ENCODE measurements at places on chromosomes 11 and 22. TPM values are rescaled to one million over a fixed set of nuclear protein-coding genes. Genes with fewer than 3 reads are reported as not detected.

DNA sequence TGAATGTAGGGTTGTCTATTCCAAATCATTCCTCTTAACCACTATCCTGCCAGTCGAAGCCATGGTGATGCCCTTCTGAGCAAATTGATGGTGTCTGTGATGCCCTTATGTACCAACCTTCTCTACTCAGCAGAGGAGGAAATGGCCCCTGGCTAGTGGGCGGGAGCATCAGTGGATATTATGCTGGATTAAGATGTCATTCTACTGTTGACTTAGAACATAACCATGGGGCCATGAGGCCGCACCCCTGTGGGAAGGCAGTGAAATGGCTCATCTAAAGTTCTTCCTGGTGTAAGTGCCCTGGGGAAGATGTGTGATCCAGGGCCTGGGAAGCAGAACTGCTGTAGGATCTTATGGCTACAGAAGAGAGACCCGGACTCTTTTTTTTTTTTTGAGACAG, 20.7 kb upstream of the P2RY2 start:
- no peaks in the 10 kb centered on the region for H3K36me3 ChIP-seq
- H3K27me3 ChIP-seq = no peaks in the 10 kb centered on the region
- peaks cover 60% of the 10 kb centered on the region for H3K4me1 ChIP-seq

GRCh38 chr11:17979770-17980371, 33.0 kb downstream of the SERGEF start:
- H3K27me3 ChIP-seq = no peaks in the 10 kb centered on the region
- peaks cover 19% of the 10 kb centered on the region for H3K36me3 ChIP-seq
- no peak overlapping the region for H3K27ac ChIP-seq
- no peak for DNase-seq

DNA sequence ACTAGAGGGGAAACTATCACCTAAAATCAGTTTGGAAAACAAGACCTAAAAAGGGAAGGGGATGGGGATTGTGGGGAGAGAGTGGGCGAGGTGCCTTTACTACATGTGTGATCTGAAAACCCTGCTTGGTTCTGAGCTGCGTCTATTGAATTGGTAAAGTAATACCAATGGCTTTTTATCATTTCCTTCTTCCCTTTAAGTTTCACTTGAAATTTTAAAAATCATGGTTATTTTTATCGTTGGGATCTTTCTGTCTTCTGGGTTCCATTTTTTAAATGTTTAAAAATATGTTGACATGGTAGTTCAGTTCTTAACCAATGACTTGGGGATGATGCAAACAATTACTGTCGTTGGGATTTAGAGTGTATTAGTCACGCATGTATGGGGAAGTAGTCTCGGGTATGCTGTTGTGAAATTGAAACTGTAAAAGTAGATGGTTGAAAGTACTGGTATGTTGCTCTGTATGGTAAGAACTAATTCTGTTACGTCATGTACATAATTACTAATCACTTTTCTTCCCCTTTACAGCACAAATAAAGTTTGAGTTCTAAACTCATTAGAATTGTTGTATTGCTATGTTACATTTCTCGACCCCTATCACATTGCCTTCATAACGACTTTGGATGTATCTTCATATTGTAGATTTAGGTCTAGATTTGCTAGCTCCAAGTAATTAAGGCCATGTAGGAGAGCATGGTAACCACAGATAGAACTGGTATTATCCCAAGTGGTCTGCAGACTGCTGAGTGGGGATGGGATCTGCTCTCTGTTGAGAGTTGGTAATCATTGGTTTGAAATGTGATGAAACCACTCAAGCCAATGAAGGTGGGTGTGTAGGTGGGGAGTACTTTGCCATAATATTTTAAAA, 3.6 kb downstream of the NEAT1 start:
- no peaks in the 10 kb centered on the region for H3K27me3 ChIP-seq
- peaks cover 49% of the 10 kb centered on the region for H3K36me3 ChIP-seq
- peak overlapping the region; percentile 96 for H3K27ac ChIP-seq
- peak overlapping the region; percentile 100 for H3K4me3 ChIP-seq
- H3K4me1 ChIP-seq = peaks cover 46% of the 10 kb centered on the region
- peak; percentile 98 for DNase-seq

DNA sequence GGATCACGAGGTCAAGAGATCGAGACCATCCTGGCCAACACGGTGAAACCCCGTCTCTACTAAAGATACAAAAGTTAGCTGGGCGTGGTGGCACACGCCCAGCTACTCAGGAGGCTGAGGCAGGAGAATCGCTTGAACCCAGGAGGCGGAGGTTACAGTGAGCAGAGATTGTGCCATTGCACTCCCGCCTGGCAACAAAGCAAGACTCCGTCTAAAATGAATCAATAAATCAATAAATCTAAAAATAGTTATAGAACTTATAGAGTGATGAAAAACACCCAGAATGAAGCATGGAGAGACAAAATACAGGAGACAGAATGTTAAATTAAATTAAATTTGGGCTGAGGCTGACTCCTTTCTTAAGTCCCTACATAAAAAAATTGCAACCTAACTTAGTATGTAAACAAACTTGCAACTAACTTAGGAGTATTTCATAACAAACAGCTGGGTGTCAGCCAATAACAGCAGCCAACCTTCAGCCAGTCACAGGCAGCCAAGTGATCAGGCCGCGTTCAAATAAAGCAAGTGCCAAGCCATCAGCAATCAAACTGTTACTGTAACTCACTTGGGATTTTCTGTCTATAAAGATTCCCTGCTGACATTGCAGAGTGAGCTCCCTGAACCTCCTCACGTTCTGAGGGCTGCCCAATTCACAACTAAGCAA, 7.3 kb upstream of the TP53AIP1 start:
- H3K27me3 ChIP-seq = no peaks in the 10 kb centered on the region
- H3K4me1 ChIP-seq = no peaks in the 10 kb centered on the region
- no peaks in the 10 kb centered on the region for H3K36me3 ChIP-seq
- no peak overlapping the region for H3K27ac ChIP-seq
- no peak for DNase-seq
- H3K4me3 ChIP-seq = no peak overlapping the region

DNA sequence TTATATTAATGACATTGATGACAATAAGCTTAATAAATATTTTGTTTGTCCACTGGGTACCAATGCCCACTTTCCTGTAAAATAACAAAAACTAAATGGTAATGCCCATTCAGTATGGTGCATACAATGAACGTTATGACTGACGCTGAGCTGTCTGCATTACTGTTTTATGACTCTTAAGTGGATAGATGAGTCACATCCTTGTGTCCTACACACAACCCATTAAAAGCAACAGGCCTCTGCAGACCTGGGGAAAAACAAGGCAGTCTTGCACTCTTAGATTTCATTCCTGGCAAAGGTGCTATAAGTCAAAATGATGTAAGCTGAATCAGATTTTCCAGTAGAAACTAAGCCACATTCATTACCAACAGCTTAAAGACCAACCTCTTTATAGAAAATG, 176.3 kb upstream of the TMEM45B start:
- no peak overlapping the region for H3K4me3 ChIP-seq
- DNase-seq = no peak
- no peaks in the 10 kb centered on the region for H3K27me3 ChIP-seq
- H3K36me3 ChIP-seq = no peaks in the 10 kb centered on the region

- no peaks in the 10 kb centered on the region for H3K36me3 ChIP-seq
- H3K27me3 ChIP-seq = no peaks in the 10 kb centered on the region
- H3K4me1 ChIP-seq = peaks cover 47% of the 10 kb centered on the region
- H3K4me3 ChIP-seq = peak overlapping the region; percentile 56
Measured at GRCh38 chr11:94638301-94638901, 71.2 kb downstream of the PIWIL4 start.

DNA sequence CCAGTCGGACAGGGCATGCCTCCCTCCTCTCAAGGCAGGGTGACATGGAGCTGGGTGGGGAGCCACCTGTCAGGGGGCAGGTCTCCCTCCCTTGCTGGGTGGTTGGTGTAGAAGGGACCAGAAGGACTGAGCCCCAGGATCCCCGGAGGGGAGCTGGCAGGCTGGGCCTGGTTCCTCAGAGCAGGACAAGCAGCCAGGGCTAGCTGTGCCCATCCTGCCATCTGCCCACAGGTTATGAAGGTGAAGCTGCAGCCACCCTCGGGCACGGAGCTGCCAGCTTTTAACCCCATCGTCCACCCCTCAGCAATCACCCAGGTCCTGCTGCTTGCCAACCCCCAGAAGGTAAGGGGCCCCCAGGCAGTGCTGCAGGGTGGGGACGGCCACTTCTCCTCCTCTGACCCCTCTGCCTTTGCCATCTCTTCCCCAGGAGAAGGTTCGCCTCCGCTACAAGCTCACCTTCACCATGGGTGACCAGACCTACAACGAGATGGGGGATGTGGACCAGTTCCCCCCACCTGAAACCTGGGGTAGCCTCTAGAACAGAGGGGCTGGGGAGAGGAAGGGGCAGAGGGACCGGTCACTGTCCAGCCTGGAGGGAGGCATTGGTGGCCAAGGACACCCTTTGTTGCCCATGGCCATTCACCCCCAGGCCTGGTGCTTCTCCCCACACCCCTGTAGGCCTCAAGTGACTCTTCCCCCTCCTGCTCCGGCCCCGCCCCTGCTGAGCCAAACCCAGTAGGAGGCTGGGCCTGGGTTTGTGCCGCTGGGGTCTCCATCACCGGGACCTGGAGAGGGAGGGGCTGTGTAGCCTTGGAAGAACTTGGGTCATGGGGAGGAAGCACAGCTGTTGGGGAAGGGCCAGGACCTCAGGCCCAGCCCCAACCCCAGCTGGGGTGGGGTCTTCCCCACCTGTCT, 7.0 kb upstream of the SH3BP1 start:
- DNase-seq = no peak
- peaks cover 68% of the 10 kb centered on the region for H3K4me1 ChIP-seq
- peak overlapping the region; percentile 5 for H3K4me3 ChIP-seq
- peaks cover 38% of the 10 kb centered on the region for H3K36me3 ChIP-seq
- H3K27me3 ChIP-seq = no peaks in the 10 kb centered on the region

GRCh38 chr11:127233998-127234397, 233.4 kb upstream of the KIRREL3 start:
- no peak overlapping the region for H3K27ac ChIP-seq
- H3K4me1 ChIP-seq = no peaks in the 10 kb centered on the region
- DNase-seq = no peak
- no peaks in the 10 kb centered on the region for H3K27me3 ChIP-seq

Gene FGF4
- polyA plus RNA-seq = not detected

Gene OR2AG2
- not detected for polyA plus RNA-seq

Gene TST
- 41.7 TPM for polyA plus RNA-seq

Gene MRGPRX3
- polyA plus RNA-seq = not detected

Gene IL18
- 11.7 TPM for polyA plus RNA-seq

Gene CLMP
- polyA plus RNA-seq = not detected

Gene NXPE2
- not detected for polyA plus RNA-seq

Data from CD14-positive monocyte (primary cell).